ENCODE measurements at places on chromosomes 6 and 20.

DNA sequence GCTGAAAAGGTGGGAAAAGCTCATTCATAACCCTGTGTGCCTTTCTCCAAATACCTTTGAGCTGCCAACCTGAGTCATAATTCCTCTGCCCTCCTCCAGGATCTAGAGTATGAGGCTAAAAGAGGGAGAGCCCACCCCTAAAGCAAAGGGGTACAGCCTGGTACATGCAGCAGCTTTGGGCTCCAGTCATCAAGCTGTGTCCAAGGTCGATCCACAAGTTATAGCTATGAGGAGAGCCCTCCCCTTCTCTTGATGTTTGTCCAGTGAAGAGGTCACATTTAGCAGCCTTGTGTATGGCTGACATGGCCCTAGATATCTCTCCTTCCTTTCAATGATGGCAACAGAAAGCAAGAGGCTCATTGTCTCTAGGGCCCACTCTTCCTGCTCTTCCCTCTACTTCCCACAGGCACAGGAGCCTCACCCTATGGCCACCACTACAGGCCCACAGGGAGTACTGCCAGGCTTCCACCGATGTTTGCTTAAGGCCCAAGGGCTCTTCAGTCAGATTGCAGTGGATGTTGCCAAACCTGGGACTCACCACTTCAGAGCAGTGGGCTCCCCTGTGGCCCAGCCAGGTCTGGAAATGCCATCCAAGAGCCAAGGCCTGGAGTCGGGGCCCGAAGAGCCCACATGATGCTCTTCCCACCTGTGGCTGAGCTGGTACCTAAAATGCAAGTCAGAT is 176.8 kb downstream of the CD83 start:
- no peak for DNase-seq

DNA sequence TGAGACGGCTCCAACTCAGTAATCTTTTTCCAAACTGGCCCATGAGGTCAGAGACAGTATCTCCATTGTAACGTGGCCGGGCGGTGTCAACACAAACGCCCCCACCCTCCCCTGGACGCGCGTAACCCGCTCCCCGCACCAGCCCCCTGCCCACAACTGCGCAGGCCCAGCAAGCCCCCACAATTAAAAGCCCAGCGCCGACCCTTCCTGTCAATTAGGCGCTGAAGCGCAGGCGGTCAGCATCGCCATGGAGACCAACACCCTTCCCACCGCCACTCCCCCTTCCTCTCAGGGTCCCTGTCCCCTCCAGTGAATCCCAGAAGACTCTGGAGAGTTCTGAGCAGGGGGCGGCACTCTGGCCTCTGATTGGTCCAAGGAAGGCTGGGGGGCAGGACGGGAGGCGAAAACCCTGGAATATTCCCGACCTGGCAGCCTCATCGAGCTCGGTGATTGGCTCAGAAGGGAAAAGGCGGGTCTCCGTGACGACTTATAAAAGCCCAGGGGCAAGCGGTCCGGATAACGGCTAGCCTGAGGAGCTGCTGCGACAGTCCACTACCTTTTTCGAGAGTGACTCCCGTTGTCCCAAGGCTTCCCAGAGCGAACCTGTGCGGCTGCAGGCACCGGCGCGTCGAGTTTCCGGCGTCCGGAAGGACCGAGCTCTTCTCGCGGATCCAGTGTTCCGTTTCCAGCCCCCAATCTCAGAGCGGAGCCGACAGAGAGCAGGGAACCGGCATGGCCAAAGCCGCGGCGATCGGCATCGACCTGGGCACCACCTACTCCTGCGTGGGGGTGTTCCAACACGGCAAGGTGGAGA is at the start of the genes HSPA1A and HSPA1L:
HSPA1A (plus strand) TSS at position 519 of the 814 bp plus-strand sequence; CDS start at position 733, 214 bp downstream.
HSPA1L (minus strand) TSS at position 259 of the 814 bp plus-strand sequence. CDS start 3,311 bp downstream, outside the sequence.
- peak; percentile 94 for DNase-seq

- DNase-seq: no peak
These were observed 14.5 kb downstream of the PREP start for GRCh38 chr6:105388392-105388791.

DNA sequence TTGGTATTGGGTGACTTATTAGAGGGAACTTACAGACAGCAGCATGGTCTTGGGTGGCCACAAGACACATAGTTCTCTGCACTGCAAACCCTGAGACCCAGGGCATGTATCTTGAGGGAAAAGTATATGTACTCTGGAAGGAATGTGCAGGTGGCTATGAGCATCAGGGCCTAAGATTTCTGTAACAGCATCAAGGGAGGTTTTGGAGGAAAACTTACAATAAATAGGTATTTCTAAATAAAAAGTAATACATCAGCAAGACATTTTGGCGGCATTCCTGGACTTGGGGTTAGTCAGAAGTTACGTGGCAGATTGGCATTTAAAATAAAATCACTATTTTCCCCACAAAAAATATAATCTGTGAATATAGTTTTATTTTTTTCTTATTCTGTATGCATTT is 8.0 kb upstream of the STX7 start:
- DNase-seq: no peak

GRCh38 chr20:24959591-24960301 is 10.7 kb downstream of the CST7 start:
- no peak for DNase-seq

- DNase-seq: no peak
These were observed 537.4 kb downstream of the PTPRT start for GRCh38 chr20:42652266-42652665.

- no peak for DNase-seq
These were observed 37.6 kb upstream of the XRN2 start for GRCh38 chr20:21265261-21266190.

- no peak for DNase-seq
These were observed 224.5 kb downstream of the PREX1 start for GRCh38 chr20:48603116-48603818.

DNA sequence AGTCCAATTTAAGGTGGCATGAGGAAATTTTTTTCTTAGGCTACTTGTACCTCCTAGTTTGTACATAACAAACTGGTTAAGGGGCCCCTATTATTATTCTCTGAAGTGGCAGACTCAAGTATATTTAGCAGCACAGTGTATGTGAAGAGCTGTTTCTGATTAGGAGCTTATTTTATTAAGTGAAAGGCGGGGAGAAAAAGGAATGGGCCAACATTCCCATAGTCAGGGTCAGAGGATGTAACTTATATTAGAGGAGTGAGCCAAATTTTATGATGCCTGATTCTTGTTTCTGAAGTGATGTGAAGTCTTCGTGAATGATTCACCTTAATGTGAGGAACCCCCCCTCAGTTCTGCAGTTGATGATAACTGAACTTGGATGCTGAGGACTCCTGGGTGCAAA is 2.8 kb downstream of the HECA start:
- no peak for DNase-seq

DNA sequence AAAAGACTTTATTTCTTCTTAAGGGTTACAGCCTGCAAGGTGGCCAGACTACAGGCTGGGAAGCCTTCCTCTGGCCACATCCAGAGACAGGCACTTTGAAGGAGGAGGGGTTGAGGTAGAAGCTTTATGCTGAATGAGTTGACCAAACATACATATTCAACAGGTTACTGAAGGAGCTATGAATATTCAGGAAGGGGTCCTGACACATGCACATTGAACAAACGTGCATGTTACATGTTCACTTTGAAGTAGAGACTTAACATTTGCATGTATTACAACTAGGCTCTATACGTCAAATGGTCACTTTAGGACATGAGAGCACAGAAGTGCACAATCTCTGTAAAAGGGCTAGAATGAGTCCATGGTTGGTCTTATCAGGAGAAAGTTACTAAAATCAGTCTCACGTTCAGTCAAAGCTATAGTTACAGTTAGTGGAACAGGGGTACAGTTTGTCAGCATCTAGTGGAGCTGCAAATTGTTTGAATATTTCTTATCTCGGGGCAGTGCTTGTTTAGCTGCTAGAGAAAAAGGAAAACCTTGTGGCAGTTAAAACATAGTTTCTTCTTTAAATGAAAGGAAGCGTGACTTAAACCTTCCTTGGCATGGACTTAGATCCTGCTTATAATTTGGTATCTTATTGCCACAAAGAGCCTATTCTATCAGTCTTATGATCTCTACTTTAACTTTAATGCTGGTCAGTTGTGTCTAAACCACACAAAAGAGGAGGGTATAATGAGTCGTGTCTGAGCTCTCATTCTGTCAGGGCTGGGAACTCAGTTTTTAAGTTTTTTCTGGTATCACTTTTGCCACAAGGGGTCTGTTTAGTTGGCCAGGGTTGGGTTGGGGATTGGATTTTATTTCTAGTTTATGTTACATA is 4.6 kb upstream of the ZSCAN9 start:
- no peak for DNase-seq

DNA sequence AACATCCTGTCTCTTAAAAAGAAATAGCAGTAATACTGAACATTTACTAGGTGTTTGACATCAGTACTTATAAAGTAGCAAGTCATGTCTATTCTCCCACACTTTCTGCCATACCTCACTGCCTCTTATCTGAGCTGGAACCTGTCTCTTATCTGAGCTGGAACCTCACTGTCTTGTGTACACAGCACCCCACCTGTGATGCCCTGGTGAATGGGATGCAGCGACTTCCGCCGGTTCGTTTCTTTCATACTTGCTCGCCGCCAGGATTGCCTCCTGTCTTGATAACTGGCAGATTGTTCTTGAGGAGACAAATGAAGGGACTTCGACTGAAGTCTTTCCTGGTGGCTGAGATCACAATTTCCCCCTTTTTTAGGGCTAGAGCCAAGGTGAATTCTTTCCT is 2.9 kb downstream of the DSN1 start:
- DNase-seq: no peak

- no peak for DNase-seq
These were observed 89.8 kb downstream of the ATRN start for GRCh38 chr20:3560578-3560977.

- no peak for DNase-seq
These were observed 27.4 kb upstream of the FAM135A start for GRCh38 chr6:70385901-70386300.

DNA sequence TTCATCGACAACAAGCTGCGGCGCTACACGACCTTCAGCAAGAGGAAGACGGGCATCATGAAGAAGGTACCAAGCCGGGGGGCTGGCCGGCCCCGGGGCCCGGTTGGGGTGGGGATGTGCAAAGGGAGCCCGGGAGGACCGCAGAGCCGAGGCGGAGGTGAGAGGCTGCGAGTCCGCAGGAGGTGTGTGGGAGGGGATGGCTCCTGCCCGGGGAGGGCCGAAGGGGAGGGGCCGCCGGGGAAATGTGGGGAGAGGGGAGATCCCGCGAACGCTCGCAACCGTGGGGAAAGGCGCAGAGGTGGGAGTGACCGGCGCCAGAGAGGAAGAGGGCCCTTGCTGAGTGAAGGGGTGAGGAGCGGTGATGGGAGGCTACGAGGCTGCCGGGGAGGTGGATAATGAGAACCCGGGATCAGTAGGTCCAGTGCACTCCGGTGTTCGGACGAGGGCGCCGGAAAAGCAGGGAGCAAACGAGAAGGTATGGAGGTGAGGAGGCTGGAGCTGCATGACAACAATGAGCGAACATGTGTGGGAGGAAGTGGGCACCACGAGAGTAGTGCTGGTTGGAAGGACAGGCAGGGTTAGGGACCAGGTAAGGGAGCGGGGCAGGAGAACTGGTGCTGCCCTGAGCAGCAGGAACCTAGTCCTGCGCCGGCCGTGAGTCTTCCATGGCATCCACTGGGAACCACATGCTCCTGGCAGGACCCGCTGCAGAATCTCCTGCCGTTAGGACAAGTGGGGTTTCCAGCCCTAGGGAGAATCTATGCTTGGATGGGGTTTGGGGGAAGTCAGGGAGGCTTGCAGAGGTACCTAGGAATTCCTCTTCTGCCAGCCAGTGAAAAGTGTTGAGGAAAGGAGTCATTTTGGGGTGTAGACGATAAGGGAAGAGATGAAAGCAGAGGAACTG is 1.3 kb downstream of the SRF start:
- peak; percentile 61 for DNase-seq

DNA sequence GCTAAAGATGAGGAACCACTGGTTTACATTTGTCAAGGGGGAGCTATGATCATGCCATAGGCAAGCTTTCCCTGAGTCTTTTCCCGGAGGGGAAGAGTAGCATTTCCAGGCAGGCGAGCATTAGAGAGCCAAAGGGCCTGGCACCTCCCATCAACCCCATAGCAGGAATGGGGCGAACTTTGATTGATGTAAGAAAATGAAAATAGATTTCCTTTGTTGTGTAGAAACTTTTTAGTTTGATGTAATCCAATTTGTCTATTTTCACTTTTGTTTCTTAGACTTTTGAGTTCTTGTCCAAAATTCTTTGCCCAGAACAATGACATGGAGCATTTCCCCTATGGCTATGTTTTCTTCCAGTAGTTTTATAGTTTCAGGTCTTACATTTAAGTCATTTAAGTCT is 85.2 kb downstream of the CDH26 start:
- no peak for DNase-seq

GRCh38 chr6:121826156-121826810 is 390.8 kb downstream of the GJA1 start:
- no peak for DNase-seq

DNA sequence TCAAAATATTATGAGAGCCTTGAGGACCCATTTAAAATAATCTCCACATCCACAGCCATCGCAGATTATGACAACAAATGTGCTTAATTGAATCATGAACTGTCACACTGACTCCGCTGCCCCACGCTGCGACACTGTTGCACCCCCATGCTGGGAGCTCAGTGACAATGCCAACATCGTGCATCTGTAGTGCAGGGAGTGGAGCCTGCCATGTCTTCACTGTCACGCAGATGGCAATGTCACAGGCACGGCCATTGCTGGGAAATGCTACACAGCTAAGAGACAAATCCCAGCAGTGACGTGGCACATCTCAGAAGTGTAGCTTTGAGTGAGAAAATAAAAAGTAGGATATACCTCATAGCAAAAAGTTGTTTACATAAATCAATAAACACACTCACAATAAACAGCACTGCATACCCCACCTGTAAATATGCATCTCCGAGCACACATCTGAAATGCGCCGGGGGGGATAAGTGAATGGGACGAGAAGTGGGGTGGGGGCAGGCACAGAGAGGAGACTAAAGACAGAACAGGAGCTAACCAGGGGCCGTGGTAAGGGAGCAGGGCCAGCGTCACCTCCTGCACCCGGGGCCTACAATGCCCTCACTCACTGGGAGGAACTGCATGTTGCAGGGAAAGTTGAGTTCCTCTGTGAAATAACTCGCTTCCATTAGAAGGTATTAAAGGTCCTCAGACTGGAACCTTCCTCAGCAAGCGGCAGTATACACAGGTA is 349.9 kb downstream of the THBS2 start:
- DNase-seq: no peak

DNA sequence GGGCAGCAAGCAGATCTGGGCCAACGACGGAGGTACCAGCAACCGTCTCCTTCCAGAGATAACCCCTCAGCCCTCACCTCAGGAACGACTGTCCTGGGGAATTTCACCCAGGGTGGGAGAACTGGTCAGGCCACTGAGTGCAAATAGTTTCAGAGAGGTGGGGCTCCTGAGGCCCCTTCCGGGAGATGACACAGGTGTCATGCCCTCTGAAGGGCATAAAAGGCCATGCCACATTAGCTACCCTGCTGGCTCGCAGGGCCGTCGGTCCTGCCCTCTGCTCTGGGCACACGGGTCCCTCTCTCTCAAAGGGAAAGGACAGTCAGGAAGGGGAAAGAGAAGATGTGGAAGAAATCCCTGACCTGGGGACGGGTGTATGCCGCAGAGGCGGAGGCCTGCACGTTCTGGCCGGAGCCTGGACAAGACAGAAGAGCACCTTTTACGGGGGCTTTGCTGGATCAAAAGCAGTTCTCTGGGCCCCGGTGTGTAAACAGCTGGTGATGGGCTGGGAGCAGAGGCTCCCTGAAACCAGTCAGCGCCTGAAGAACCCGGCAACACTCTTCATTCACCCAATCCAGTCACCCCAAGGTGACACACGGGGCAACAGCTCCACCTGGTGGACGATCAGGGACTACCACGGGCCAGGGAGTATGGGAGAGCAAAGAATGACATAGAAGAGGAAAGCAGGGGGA is 6.4 kb upstream of the TAF8 start:
- peak; percentile 97 for DNase-seq
